ENCODE measurements at places on chromosomes 1 and 21. TPM values are rescaled to one million over a fixed set of nuclear protein-coding genes. Genes with fewer than 3 reads are reported as not detected.

AQP10 gene
- 0.64 TPM for total RNA-seq

SYT6 gene
- total RNA-seq, result 4.2 TPM

C4BPA gene
- total RNA-seq, result 203 TPM

TCHHL1 gene
- total RNA-seq, result not detected

FCRL2 gene
- 0.46 TPM for total RNA-seq

UBL4B gene
- not detected for total RNA-seq

CD5L gene
- 0.17 TPM for total RNA-seq

HYI gene
- 72.4 TPM for total RNA-seq

ELF3 gene
- total RNA-seq, result 219 TPM
